GM10248 (cell line): ENCODE measurements at places on chromosomes 7 and 10.

DNA sequence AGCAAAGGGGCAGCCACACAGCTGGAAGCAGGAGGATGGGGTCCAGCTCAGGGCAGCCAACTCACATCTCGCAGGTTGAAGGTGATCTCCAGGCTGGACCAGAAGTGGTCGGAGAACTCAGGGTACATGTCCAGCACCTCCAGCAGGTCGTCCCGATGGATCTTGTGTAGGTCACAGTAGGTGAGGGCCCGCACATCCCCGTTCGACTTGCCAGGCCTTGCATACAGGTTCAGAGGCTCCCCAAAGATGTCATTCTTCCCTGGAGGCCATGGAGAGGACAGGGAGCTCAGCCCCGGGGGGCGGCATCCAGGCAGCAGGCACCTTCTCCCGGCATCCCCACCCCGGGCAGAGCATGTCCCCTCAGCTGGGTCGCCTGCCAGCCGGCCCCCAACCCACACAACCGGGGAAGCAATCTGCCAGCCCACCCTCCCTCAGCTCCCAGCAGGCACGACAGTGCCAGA, 29.3 kb downstream of the KCNH2 start:
- DNase-seq, result no peak

- DNase-seq, result peak; percentile 65
These were observed 11.7 kb downstream of the NOBOX start for GRCh38 chr7:144391823-144392255.

DNA sequence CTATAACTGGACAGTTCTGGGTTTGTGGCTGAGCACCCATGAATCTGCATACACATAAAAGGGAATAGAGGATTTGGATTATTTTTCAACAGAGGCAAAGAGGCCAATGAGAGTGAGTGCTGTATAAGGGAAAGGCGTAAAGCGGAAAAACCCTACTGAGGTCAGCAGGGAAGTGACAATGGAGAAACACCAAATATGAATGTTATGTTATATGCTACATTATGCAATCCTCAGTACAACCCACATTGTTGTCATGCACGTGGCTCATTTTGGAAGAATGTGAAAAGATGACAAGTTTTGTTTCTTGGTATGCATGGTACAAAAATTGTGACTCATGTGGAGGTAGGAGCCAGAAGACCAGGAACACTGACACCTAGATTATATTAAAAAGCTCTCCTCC, 113.6 kb upstream of the AMPH start:
- DNase-seq, result no peak

- DNase-seq, result peak; percentile 67
These were observed 121.6 kb downstream of the EGFR start for GRCh38 chr7:55140221-55140940.

- DNase-seq, result no peak
These were observed 222.6 kb downstream of the EBF3 start for GRCh38 chr10:129741280-129741977.

GRCh38 chr7:155555116-155555695, 8.8 kb upstream of the CNPY1 start:
- no peak for DNase-seq

DNA sequence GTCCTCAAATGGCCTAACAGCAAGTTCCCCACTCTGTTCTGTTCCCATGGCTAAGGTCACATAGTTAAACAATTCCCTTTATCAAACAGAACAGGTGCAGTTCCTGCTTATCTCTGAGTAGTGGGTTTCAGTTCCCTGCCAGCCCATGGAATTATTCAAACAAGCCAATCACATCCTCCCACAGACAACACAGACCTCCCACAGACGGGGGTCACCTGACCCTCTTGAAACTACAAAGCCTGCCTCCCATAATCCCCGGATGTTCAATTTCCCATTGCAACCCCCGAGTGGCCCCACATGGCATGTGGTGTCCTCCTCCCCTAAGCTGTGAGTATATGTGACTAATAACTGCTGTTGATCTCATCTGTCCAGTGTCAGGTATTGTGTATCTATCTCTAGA, 64.1 kb downstream of the TMEM168 start:
- DNase-seq, result no peak

DNA sequence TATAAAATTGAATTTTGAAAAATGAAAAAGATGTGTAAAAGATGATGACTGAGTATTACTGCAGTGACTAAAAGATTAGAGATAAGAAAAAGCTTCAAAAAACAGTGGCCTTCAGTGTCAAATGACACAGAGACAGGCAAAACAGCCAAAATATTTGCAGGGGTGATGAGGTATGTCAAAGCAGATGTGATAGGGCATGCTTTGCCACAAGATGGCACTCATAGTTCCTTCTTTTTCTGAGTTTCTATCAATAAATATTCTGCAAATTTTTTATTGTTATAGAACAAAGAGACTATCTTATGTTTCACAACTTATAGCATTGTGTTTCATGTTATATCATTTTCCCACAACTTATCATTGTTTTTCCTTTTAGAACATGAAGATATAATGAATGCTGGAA, 344.1 kb upstream of the HPS1 start:
- DNase-seq, result peak; percentile 22
